ENCODE measurements at places on chromosomes 13 and 19.

- DNase-seq: no peak
These were observed 302.5 kb downstream of the ZNF536 start for GRCh38 chr19:30674656-30675055.

- DNase-seq: no peak
These were observed 27.3 kb downstream of the COG6 start for GRCh38 chr13:39682788-39683187.

DNA sequence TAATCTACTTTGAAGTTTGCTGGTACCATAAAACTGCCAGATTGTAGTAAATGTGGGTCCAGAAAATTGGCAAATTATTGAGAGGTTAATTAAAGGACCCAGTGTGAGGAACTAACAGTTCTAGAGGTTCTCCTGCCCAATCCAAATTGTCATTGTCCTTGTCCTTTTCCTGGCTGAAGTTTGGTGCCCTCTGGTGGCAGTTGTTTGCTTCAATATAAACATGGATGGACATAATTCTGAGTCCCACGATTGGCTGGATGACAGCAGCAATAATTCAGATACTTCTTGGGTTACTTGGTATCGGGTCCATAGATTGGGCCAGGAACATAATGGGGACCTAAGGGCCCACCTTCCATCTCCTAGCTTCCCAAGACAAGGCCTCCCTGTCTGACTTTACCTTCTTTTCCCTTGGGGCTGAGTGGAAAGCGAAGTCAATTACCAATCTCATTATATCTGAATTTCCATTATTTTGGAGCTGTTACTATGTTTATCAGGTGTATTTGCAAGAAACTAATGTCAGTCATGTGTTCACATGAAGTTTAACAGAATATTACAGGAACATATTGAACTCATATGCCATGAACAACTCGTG lies 33.8 kb upstream of the GARRE1 start:
- peak; percentile 55 for DNase-seq

- DNase-seq: no peak
These were observed 42.0 kb downstream of the KLF2 start for GRCh38 chr19:16366433-16367260.

GRCh38 chr19:50513746-50514345 lies at the start of gene ASPDH:
TSS of gene ASPDH (minus strand) at chr19:50513913. CDS start at chr19:50513823, 90 bp downstream.
- DNase-seq: no peak

- DNase-seq: no peak
These were observed 12.0 kb downstream of the EBPL start for GRCh38 chr13:49679246-49679645.

DNA sequence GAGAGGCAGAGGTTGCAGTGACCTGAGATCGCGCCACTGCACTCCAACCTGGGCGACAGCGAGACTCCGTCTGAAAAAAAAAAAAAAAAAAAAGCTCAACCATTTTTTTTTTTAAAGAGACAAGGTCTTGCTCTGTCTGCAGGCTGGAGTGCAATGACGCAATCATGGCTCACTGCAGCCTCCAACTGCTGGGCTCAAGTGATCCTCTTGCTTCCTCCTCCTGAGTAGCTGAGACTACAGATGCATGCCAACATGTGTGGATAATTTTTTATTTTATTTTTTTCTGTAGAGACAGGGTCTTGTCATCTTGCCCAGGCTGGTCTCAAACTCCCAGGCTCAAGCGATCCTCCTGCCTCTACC lies 10.3 kb downstream of the EHD2 start:
- DNase-seq: no peak

- DNase-seq: no peak
These were observed 287.4 kb upstream of the ATXN8OS start for GRCh38 chr13:69820180-69820579.

- DNase-seq: no peak
These were observed 11.1 kb downstream of the NAPA start for GRCh38 chr19:47503826-47504150.

- no peak for DNase-seq
These were observed 1208.0 kb downstream of the DIAPH3 start for GRCh38 chr13:58955546-58956385.

GRCh38 chr19:10826846-10827245 lies 9.2 kb downstream of the TMED1 start:
- DNase-seq: no peak

DNA sequence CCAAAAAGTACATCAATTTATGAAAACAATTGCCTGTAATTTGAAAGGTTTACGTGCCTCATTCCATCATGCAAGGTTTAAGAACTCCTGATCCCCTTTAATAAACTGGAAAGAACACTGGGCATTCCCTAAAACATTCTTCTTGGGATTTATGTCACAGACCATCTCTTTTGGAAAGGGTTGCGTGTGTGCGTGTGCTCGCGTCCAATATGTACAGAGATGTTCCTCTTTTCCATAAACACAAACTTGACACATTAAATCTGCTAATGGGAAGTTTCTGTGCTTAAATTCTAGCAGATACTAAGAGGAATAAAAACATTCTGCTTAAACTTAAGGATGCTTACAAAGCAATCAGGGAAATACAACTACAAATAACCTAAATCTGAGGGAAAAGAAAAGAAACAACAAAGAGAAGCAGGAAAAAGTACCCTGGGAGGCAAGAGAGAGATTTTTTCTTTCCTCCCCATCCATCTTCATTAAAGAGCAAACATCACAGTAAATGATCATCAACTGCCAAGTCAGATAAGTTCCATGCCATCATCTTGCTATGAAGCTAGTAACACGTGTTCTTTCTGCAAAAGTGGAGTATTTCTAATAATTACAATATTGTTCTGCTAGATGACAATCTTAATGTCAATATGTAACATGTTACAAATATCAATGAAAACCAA lies 83.7 kb downstream of the STK24 start:
- DNase-seq: no peak

- DNase-seq: no peak
These were observed 1.6 kb upstream of the IGFL3 start for GRCh38 chr19:46126086-46126580.

Measured in stimulated activated CD4-positive, alpha-beta T cell treated with anti-CD3 and anti-CD28 coated beads, Interleukin-15, amount 100 ng/mL, for 48 hours (primary cell).